ENCODE measurements at places on chromosomes 2 and 18. TPM values are rescaled to one million over a fixed set of nuclear protein-coding genes. Genes with fewer than 3 reads are reported as not detected.

Gene IL36G
- total RNA-seq = not detected

Gene FN1
- 33.0 TPM for total RNA-seq

Gene C18orf54
- total RNA-seq = 0.37 TPM

Gene PSTPIP2
- total RNA-seq = 3.5 TPM

Gene GNLY
- 0.58 TPM for total RNA-seq

Gene LHCGR
- total RNA-seq = not detected

Gene ERBB4
- 2.0 TPM for total RNA-seq

Gene FIGLA
- not detected for total RNA-seq

Gene SEPTIN10
- total RNA-seq = 38.4 TPM

Gene ATOH8
- total RNA-seq = 82.1 TPM

Data from psoas muscle (tissue), 8 donors.